ENCODE measurements at places on chromosomes 7 and 10.

GRCh38 chr10:66218981-66219587, 706.8 kb upstream of the LRRTM3 start:
- no peak for DNase-seq

- no peak for DNase-seq
These were observed 16.9 kb upstream of the GPR146 start for GRCh38 chr7:1027242-1028043.

DNA sequence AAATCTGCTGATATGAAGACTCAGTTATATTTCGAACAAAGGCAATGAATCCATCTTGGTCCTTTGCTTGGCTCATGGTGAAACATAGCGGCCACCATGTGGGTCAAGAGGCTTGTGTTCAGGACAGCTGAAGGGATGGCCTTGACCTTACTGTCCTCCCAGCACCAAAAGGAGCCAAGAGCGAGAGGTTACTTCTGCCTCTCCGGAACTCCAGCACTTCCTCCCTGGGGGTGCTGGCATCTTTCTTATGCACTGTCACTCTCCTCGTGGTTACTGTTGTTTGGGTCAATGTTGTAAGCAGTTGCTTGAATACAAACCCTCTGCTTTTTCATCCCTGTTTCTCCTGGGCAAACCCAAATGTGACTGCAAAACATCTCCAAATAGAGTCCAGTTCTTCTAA, 100.6 kb downstream of the RBM20 start:
- no peak for DNase-seq

- DNase-seq: no peak
These were observed 195.2 kb downstream of the NXPH1 start for GRCh38 chr7:8628656-8629055.

DNA sequence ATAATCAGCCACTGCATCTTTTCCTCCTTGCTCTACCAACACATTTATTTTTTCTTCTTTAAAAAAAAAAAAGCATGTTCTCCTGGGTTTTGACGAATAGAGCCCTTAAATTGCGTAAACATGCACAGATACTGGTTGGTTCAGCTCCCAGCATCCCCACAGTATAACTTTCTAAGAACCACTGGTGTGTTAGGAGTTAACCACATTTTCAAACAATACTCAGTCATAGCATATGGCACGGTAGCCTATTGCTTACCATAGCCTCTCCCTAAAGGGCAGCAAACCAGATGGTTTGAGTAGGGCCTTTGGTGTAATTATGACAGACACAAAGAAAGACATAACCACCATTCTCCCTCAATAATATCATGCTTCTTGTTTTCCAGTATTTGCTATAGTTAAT, 145.0 kb downstream of the LRRC4 start:
- no peak for DNase-seq

DNA sequence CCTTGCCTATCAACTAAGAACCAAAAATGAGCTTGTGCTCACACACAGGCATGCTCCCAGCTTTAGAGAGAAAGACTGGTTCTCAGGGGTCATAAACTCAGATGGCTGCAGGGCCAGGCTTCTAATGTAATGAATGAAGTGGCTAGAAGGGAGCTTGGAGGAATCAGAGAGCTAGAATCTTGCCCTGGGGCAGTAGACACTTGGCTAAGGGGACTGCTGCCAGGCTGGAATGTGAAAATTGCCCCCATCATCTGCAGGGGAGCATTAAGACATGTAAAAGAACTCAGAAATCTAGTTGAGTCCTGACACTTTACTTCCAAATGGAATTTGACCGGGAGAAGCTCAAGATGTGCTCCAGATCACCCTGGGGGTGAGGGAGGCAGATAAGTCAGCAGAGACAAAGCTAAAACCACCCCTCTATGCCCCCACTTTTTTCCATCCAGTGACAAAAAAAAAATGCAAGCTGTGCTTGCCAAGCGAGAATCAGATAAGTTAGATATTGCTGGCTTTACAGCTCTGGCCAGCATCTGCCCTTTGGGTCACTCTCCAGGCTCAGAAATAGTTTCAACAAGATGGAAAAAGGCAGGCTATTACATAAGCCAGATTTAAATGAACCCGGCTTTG, 2.3 kb upstream of the SLC16A9 start:
- no peak for DNase-seq

DNA sequence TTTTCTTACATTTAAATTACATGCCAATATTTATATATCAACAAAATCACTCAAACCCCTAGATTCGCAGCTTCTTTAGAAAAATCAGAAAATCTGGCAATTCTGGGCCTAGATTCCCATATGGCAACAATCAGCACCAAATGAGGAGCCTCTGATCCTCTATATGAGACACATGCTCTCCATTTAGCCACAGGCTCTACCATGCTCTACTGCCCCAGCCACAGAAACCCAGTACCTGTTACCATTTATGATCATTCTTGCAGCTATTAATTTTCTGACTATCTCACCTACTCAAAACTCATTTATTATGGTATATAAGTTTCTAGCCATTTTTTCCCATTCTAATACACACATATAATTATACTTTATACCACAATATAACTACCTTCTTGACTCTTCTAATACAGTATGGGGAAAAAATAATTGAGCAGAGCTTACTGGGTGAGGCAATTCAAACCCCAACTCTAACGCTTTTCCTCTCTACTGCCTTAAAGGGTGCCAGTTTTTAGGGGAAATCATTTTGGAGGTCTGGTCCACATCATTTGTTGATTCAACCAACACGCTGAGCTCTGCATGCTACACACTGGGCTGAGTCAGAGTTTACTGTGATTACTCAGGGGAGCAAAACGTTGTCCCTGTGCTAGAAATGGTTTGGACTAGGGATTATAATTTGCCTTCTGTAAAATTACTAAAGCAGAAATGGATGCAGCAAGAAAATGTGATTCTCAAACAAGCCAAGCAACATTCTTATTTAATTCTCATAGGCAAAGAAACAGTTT, 11.6 kb downstream of the PDLIM1 start:
- DNase-seq: no peak

- peak; percentile 52 for DNase-seq
These were observed 12.8 kb downstream of the MEIG1 start for GRCh38 chr10:14971867-14972448.

DNA sequence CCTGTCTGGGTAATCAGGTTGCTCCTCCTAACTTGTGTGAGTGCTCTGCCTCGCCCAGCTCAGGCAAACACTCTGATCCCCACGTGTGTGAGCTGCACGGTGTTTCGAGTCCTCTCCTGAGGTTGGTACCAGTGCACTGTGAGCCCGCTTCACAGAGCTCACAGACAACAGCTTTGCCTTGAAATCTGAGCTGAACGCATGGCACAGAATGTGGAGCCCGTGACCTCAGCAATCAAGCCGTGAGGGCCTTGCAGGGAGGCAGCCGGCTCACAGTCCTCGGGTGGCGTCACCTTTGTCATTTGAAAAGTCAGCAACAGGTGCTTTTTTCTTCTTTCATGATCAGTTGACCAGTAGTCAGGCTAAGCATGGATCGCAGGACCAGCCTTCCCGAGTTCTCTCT, 60.2 kb upstream of the ADGRA1 start:
- DNase-seq: no peak

DNA sequence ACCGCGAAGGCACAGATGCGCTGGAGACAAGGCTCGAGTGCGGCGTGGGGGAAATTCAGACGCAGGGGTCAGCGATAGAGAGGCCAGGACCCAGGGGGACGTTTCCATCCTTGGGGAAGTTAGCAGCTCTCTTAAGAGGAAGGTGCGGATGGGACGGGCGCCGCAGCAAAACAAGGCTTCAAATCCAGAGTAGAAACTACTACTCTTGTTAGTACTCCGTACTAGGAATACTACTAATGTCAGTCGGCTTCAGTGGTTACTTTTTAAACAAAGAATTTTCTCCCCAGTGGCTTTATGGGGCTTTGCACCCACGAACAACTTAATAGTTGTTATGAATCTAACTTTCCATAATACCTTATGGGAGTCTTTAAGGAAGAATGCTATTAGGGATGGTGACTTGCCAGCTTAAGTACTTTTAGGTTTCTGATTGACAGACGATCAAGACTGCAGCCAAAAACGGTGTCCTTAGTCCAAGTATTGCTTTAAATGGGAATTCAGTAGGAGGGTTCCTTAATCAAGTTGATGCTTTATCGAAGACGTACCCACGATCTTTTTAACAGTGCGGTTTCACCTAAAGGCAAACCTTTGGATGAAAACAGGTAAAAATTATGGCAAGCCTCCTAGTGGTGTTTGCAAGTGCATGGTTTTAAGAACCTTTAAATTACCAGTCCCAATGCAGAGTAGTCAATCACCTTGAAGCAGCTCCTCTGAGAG, 812 bp upstream of the IDE start:
- no peak for DNase-seq

GRCh38 chr10:124648738-124649137, 95.4 kb downstream of the FAM53B start:
- peak; percentile 65 for DNase-seq

DNA sequence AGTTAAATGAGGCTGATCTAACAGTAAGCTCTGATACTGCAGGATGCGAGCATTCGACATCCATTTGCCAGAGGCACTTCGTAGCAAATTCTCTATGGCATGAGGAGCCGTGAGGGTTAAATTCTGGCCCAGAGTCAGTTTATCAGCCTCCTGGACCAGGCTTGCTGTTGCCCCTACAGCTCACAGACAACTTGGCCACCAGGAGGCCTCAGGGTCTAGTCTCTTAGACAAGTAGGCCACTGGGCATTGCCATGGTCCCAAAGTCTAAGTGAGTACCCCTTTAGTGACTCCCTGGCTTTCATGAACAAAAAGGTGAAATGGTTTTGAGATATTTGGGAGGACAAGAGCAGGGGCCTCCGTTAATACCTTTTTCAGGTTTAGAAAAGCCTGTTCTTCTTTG, 178.0 kb upstream of the MBL2 start:
- no peak for DNase-seq

DNA sequence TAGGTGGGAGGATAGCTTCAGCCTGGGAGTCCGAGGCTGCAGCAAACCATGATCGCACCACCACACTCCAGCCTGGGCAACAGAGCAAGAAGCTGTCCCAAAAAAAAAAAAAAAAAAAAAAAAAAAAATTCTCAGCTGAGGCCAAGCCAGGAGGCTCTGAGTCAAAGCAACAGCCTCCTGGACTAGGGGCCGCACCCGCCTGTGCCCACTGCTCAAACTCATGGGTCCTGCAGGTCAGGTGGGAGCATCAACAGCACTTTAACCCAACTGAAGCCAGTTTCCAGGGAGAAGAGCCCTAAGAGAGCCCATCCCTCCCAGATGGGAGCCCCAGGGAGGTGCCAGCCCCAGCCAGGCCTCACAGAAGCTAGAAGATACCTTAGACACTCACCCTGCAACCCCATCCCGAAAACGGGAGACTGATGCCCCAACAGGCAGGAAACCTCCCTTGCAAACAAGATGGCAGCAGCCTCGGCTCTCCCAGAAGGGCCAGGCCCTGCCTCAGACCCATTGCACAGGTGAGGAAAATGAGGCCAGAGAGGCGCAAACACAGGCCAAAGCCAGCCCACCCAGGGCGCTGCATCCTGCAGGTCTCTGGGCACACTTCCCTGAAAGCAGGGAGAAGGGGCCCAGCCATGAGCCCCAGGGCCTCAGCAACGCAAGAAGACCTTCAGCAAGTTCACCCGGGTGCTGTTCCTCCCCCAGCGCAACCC, 11.0 kb downstream of the PDGFA start:
- no peak for DNase-seq

DNA sequence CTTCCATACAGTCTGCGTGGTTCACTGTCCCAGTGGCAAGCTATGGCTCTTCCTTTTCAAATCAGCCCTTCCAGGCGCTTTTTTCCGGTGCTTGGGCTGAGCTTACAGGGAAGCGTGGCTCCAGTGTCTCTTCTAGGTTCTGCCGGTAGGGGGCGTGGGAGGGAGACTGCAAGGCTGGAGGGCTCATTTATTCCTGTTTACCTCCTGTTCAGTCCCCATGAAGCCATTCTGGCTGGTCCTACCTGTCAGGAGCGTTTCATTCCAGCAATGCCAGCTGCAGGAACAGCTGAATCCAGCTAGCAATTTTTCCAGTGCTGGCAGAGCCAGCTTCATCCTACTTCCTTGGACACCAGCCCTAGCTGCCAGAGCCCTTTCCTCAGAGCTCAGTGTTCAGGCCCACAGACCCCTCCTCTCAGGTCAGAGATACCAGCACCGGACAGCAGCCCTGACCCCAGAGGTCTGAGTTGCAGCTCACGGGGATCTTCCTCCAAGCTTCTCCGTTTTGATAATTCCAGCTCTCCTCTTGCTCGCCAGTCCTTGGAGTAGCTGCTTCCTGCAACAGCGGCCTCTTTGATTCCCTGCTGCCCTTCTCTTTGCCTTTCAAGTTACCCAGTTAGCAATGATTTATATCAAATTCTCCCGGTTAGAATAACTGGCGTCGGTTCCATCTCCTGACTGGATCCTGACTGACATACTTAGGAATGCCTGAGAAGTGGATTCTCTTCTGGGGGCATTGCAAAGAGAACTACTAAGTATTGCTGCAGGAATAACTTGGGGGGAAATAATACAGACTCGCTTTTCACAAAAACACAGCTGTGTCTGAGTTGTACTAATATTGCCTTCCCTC, 129.8 kb downstream of the FRMD4A start:
- no peak for DNase-seq

DNA sequence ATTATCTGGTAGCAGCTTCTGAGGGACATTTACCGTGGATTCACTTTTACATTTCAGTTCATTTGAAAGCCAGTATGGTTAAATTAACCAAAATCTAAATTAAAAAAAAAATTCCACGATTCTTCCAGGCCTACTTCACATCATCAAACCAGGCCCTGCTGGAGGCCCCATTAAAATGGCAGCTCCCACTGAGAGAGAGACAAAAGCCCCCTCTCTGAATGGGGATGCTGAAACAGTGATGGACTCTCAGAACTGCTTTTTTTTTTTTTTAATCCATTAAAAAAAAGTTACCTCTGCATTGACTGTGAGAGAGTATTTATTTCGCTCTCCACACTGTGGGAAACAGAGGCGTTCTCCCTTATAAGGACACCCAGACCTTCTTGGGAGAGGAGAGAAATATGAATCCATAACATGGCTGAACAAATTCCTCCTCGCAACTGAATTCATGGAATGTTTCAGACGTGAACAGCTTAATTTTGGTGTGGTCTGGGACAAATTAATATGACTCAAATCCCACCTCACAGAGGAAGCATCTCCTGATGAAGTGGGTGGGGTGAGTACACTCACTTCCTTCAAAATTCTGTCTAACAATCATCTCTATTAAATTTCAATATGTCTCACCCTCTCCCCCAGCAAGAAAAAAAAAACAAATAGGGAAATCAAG, 73.5 kb downstream of the SAMD9 start:
- no peak for DNase-seq

- DNase-seq: no peak
These were observed 2.5 kb downstream of the VSIR start for GRCh38 chr10:71770789-71771188.

DNA sequence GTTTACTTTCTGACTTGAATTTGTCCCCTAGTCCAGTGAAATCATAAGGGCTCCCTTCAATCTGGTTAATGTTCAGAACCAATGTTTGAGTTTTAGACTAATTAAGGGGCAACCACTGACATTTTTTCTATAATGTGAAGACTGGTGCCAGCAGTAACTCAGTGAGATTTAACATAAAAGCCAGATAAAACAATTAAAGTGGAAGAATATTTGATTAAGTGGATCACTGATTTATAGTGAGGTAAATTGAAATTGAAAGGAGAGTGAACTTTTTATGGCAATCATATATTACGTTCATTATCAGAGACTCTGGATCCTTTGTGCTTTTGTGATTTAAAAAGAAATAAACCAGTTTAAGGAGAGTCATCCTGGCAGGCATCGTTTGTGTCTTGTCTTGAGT, 246.8 kb downstream of the GATA3 start:
- no peak for DNase-seq
